ENCODE measurements at places on chromosomes 6 and 20.

- DNase-seq: no peak
These were observed 4.5 kb downstream of the KPNA5 start for GRCh38 chr6:116685437-116685993.

GRCh38 chr6:139882977-139883728, 508.7 kb upstream of the CITED2 start:
- DNase-seq: no peak

DNA sequence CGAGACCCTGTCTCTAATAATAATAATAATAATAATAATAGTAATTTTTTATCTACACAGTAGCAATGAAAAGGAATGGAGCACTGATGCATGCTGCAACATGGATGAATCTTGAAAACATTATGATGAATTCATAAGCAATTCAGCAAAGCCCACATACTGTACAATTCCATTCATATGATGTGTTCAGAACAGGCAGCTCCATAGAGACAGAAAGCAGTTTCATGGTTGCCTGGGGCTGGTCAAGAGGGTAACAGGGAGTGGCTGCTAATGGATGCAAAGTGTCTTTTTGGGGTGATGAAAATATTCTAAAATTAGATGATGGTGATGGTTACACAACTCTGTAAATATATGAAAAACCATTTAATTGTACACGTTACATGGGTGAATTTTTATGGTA, 43.6 kb downstream of the SLC24A3 start:
- DNase-seq: no peak

DNA sequence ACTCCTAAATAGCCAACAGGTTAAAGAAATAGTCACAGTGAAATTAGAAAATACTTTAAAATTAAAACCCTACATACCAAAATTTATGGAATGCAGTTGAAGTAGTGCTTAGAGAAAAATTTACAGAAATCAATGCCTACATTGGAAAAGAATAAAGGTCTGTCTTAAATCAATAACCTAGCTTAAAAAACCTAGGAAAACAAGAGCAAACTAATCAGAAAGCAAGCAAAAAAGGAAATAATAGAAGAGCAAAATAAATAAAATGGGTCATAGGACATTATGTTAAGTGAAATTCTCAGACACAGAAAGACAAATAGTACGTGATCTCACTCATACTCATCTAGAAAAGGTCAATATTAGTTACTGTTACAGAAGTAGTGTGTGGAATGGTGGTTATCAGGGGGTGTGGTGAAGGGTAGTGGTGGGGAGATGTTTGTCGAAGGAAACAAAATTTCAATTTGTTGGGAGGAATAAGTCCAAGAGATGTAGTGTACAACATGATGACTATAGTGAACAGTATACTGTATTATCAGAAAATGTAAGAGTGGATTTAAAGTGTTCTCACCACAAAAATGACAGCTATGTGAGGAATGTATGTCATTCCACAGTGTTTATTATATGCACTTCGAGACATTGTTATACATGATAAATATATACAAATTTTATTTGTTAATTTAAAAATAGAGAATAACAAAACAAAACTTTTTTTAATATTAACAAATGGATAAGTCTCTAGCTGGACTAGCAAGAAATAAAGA, 423.6 kb downstream of the CDH26 start:
- no peak for DNase-seq

DNA sequence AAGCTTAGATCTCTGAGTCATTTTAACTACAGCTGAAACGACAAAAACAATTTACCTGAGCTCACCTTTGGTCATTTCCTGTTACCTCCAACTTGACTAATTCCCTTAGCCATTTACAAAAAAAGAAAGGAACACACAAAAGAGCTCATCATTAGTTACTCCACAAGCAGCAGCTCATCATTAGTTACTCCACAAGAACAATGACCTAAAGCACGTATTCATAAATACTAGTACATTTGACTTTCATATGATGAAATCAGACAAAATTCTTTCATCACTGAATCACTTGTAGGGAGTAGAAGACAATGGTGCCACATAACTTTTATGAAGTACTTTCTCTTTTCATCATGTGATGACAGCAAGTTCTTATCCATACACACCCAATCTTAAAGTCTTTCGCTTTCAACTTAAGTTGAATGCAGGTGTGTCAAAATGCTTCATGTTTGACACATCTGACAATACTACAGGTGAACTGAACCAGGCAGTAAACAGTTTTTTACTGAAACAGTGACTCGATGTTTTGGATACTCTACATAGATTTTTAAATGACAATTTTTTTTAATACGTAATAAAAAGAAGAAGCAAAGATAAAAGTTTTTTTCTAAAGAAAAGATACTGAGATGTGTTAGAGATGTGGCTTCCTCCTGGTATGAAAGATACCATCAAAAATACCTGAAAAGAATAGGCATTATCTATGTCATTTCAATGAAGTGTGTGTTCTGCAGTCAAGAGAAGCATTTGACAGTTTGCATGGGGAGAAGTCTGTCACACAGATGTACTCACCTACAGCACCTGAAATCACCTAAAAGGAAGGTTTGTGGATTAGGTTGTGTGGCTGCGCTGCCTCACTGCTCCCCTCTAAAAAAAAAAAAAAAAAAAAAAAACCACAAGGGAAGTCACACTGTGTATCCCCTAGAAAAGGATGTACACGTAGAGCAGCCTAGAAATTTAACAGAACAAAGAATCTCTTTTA, 109.1 kb downstream of the PRDM1 start:
- no peak for DNase-seq
